Hematopoietic multipotent progenitor cell treated with erythropoietin and hydrocortisone succinate and interleukin-3 and kit ligand, for 6 days (in vitro differentiated cells): ENCODE measurements at places on chromosomes 16 and 17.

DNA sequence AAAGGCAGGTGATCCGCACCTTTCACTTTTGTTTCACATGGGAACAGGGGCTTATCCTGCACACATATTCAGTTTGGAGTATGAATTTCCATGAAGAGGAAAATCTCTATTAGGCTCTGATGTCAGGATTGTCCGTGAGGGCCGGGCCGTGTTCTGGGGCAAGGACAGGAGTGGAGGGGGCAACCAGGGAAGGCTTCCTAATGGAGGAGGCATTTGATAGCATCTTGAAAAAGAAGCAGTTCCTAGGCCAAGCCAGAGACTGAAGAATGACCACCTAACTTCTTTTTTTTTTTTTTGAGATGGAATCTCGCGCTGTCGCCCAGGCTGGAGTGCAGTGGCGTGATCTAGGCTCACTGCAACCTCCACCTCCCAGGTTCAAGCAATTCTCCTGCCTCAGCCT is 174.2 kb downstream of the SEC14L1 start:
- DNase-seq = no peak

- DNase-seq = no peak
Observed at GRCh38 chr17:74756891-74757290, 8.5 kb downstream of the NHERF1 start.

DNA sequence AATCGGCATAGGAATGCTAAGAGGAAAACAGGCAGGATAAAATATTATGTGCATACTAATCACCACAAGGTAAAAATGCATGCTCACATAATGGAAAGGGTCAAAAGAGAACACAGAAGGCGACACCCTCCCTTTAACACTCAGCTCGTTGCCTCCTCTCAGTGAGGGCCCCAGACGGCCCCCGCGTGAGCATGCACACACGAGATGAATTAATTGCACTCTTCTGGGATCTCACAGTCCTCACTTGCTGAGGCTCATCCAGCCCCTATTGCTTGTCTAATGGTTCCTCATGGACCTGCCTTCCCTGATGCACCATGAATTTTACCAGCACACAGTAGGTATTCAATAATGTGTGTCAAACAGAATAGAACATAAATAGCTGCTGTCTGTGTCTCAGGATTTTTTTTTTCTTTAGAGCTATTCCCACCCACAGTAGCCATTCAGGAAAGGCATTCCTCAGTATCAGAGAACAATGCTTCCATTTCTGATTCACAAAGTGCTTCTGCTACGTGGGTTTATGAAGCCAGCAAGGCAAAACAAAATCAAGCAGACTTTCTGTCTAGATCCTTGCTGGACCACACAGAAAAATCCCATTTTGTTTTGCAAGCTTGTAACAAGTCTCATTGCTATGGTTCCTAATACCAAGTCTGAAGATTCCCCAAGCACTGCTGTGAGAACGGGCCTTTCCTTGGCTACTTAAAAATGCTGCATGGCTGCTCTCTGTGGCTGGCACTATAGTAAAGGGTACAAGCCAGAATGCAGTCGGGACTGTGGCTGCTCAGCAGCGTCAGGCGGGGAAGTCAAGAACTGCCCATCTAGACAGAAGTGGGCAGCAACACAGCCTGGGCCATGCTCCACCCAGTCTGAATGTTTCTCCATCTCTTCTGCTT is 43.6 kb downstream of the TOM1L2 start:
- no peak for DNase-seq

DNA sequence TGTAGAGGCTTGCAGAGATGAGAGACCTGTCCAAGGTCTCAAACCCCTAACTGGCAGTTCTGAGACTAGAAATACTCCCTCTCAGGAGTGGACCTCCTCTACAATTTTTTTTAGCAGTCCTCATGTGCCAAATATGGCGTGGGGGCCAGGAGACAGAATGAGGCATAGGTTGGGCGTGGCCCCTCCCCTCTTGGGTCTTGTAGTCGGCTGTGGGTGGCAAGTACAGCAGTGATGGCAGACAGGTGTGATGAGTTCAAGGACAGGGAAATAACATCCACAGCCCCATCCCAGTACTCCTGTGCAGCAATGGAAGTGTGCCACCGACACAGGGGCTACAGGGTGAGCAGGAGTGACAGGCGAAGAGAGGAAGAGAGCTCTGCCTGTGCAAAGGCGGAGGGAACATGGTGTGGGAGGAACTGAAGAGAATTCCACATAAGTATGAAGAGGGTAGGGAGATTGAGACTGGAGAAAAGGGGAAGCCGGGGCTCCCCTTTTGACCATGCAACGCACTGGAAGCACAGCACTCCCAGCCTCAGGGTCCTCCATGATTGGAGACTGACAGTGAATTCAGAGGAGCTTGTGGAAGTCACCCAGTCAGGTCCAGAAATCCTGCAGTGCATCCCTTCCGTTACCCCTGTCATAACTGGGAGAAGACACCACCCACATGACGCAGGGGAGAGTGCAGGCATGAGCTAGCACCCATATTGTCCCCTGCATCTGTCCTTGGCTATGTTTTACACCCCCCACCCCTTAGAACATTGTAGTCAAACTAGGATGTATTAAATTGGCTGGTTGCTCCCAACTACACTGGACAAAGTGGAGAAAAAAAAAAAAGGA is 14.8 kb upstream of the CETP start:
- DNase-seq = no peak

DNA sequence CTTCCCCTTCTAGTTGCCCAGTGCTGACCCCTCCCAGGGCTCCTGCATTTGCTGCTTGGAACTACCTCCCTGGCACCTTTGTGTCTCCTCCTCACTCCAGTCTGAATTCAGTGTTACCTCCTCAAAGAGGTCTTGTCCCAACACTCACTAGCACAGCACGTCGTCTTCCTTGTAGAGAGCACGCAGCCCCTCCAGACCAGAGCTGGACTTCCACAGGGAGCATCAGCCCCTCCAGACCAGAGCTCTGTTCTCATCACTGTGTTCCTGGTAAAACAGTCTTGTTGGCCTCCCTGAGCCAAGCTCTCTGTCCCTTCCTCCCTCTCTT is 27.8 kb upstream of the MGAT5B start:
- no peak for DNase-seq
